Activated B cell treated with CpG ODN at 0.5 μM for 24 hours (primary cell): ENCODE measurements at places on chromosomes 7 and 10.

DNA sequence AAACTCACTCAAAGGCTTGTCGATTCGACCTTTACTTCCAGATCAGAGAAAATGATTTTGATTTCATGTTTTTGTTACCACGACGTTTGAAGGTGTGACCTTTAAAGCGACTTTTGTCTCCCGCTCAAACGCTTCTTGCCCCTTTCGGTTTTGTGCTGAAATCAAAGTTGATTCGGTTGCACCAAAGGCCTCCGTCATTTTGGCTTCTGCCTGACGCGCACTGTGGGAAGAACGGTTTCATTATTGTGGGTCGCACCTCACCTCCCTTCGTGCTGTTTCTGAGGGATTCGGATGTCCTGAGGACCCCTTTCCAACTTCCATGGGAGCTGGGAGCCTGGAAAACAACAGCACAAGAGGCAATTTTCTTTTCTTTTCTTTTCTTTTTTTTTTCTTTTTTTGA is 176.9 kb downstream of the DNAJB6 start:
- no peak for DNase-seq
- H3K4me3 ChIP-seq: no peak overlapping the region
- H3K27ac ChIP-seq: no peak overlapping the region
- H3K4me1 ChIP-seq: no peaks in the 10 kb centered on the region

GRCh38 chr7:73683788-73684693 is 644 bp downstream of the BUD23 start:
- H3K27me3 ChIP-seq: no peaks in the 10 kb centered on the region
- H3K36me3 ChIP-seq: peaks cover 42% of the 10 kb centered on the region
- H3K27ac ChIP-seq: peak overlapping the region; percentile 95
- peaks cover 33% of the 10 kb centered on the region for H3K4me1 ChIP-seq
- no peak for DNase-seq

DNA sequence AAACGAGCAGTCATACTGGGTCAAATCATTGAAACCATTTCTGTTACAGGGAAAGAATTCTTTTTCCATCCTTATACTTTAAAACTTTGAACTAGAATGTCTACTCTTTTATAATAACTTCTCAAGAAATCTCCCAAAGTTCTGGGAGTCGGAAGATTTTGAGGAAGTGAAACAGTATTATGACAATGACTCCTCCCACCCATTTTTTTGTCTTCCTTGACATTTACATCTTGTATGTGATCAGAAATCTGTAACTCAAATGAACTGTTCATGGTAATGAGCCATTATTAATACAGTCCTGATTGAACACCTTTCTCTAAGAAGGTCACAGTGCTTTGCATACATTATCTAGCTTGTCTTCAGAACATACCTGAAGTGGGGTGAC is 227.4 kb downstream of the CELF2 start:
- DNase-seq: no peak
- H3K36me3 ChIP-seq: peaks cover 25% of the 10 kb centered on the region
- H3K27me3 ChIP-seq: no peaks in the 10 kb centered on the region
- H3K4me1 ChIP-seq: peaks cover 12% of the 10 kb centered on the region
- no peak overlapping the region for H3K4me3 ChIP-seq
- no peak overlapping the region for H3K27ac ChIP-seq

- no peak for DNase-seq
- no peak overlapping the region for H3K27ac ChIP-seq
- H3K27me3 ChIP-seq: no peaks in the 10 kb centered on the region
- H3K4me3 ChIP-seq: no peak overlapping the region
- no peaks in the 10 kb centered on the region for H3K4me1 ChIP-seq
Measured at GRCh38 chr7:4325732-4326131, 356.4 kb upstream of the FOXK1 start.

DNA sequence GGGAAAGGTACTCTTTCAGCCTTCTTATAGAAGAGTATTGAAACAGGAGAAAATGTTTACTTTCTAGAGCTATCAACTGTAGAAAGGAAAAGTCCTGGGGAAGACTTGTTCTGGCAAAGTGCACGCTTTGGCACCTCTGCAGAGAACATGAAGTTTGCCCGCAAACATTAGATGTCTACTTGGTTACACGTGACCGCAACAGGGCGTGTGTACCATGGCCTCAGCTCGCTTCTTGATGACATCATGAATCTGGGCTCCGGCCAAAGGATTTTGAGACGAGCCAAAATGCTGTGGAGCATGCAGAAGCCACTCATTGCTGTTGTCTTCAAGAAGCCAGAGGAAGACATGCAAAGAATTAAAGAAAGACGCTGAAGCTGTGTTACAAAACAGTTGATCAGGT is 8.6 kb upstream of the TAS2R60 start:
- peaks cover 4% of the 10 kb centered on the region for H3K4me1 ChIP-seq
- peaks cover 16% of the 10 kb centered on the region for H3K27me3 ChIP-seq
- no peak overlapping the region for H3K27ac ChIP-seq
- DNase-seq: no peak
- no peak overlapping the region for H3K4me3 ChIP-seq
- H3K36me3 ChIP-seq: no peaks in the 10 kb centered on the region

DNA sequence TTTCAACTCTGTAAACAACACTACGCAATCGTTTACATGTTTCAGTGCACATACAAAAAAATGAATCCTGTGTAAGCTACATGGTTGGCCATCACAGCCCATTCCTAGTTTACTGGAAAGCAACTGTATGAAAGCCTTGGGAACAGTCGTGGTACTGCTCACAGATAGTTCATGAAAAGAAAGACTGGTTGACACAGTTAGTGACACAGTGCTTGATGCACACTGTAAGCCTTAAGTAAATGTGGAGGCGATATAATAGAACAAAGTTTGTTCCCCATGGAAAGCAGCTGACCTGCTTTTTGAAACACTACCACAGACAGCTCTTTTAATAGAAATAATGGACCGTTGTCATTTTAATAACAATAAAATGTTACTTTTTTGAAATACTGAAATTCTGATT is 5.1 kb downstream of the CACNA2D1 start:
- H3K4me3 ChIP-seq: no peak overlapping the region
- no peaks in the 10 kb centered on the region for H3K36me3 ChIP-seq
- peaks cover 17% of the 10 kb centered on the region for H3K27me3 ChIP-seq
- H3K27ac ChIP-seq: no peak overlapping the region

GRCh38 chr7:94421681-94422080 is 27.0 kb downstream of the COL1A2 start:
- no peak overlapping the region for H3K27ac ChIP-seq
- no peak for DNase-seq
- H3K36me3 ChIP-seq: no peaks in the 10 kb centered on the region
- peaks cover 7% of the 10 kb centered on the region for H3K27me3 ChIP-seq
- no peaks in the 10 kb centered on the region for H3K4me1 ChIP-seq
- no peak overlapping the region for H3K4me3 ChIP-seq

- DNase-seq: no peak
- H3K4me1 ChIP-seq: no peaks in the 10 kb centered on the region
- no peaks in the 10 kb centered on the region for H3K36me3 ChIP-seq
- no peak overlapping the region for H3K27ac ChIP-seq
- H3K4me3 ChIP-seq: no peak overlapping the region
Measured at GRCh38 chr10:125101049-125101448, 59.3 kb downstream of the CTBP2 start.

- H3K36me3 ChIP-seq: no peaks in the 10 kb centered on the region
- no peaks in the 10 kb centered on the region for H3K4me1 ChIP-seq
- H3K27me3 ChIP-seq: no peaks in the 10 kb centered on the region
- no peak overlapping the region for H3K4me3 ChIP-seq
Measured at GRCh38 chr7:146414937-146415336, 298.3 kb downstream of the CNTNAP2 start.

GRCh38 chr10:43267811-43268210 is 946 bp upstream of the RASGEF1A start:
- DNase-seq: no peak
- no peaks in the 10 kb centered on the region for H3K36me3 ChIP-seq
- H3K4me1 ChIP-seq: peaks cover 8% of the 10 kb centered on the region
- H3K27ac ChIP-seq: no peak overlapping the region
- H3K4me3 ChIP-seq: peak overlapping the region; percentile 32

GRCh38 chr10:50941629-50942028 is 56.2 kb upstream of the A1CF start:
- H3K27ac ChIP-seq: no peak overlapping the region
- no peak overlapping the region for H3K4me3 ChIP-seq
- no peaks in the 10 kb centered on the region for H3K4me1 ChIP-seq
- no peak for DNase-seq
- peaks cover 2% of the 10 kb centered on the region for H3K27me3 ChIP-seq
